ENCODE measurements at places on chromosomes 12 and 14.

DNA sequence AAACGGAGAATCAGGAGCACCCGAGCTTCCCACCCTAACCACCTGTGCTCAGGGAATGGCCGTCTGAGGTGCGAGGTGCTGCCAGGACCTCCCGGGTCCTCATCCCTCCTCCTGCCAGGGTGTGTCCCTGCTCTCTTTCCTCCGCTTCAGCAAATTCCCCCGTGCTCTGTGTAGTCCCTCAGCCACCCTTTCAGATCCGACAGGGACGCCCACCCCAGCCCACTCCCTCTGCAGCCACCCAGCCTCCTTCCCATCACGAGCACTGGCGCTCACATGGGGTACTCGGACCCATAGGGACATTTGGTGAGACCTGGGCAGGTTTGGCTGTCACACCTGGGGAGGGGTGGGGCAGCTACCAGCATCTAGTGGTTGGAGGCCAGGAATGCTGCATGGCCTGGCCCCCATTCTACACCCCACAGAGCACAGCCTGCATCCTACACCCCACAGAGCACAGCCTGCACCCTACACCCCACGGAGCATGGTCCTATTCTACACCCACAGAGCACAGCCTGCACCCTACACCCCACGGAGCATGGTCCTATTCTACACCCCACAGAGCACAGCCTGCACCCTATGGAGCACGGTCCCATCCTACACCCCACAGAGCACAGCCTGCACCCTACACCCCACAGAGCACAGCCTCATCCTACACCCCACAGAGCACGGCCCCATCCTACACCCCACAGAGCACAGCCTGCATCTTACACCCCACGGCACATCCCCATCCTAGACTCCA is 12.7 kb downstream of the GALNT9 start:
- no peak for DNase-seq

- DNase-seq = no peak
Observed at GRCh38 chr12:132464820-132465219, 25.1 kb upstream of the FBRSL1 start.

GRCh38 chr14:64423987-64424386 is 35.8 kb downstream of the MTHFD1 start:
- DNase-seq = no peak

GRCh38 chr12:11130999-11131398 is 3.4 kb downstream of the TAS2R30 start:
- no peak for DNase-seq

DNA sequence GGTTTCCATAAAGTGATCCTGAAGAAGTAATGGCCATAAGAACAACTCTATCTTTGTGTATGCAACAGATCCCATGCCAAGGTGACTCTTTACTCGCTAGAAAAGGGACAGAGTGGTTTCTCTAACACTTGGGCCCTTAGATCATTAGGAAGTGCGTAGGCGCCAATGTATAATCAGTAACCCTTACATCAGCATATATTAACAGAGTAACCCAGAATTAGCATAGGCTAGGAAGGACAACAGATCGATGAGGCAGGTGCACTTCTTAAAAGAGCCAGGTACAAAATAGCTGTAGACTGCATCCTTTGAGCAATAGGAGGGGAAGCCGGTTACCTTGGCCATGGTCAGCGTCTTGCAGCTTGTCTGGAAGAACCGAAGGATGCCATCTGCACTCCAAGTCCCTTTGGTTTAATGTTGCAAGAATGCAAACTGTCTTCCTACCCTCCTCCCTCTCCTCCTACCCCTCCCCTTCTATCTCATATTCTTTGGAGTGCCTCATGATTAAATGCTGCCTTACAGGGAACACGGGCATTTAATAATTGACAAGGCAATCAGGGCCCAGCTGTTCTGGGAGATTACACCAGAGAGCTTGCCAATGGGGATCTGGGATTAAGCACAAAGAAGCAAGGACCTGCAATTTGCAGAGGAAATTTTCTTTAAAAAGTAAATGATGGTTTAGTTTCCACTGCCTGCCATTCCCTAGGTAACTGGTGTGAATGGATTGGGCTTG is 8.0 kb downstream of the GSG1 start:
- no peak for DNase-seq

DNA sequence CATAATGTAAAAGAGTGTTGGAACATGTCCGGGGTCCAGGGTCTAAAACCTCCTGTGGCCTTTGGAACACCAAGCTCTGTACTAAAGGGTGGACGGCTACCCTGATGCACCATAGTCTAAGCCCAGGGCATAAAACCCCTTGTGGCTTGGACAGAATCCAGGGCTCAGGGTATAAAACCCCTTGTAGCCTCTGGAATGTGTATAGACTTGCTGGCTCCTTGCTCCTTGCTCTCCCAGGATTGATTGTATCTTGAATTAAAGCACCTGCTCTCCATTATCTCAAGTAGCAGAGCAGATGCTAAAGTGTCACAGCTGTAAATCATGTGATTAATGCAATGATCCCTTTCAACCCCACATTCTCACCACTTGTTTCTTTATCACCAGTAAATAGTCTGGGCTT is 556.5 kb downstream of the LRFN5 start:
- DNase-seq = no peak

DNA sequence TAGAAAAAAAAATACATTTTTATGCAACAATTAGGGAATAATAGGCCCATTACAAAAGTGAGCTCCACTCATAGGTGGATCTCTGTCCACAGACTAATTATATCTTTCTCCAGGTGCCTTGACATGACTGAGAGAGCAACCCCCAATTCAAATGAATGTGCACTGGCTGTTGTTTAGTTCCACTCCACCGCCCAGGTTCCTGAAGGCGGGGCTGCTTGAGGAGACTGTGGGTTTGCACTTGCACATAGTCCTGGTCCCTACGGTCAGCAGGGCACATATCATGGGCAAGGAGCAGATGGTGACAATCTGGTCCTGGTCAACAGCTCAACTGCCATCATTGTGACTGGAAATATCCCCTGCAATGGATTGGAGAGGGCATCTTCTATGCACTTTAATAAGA is 195.6 kb upstream of the PWP1 start:
- DNase-seq = no peak

DNA sequence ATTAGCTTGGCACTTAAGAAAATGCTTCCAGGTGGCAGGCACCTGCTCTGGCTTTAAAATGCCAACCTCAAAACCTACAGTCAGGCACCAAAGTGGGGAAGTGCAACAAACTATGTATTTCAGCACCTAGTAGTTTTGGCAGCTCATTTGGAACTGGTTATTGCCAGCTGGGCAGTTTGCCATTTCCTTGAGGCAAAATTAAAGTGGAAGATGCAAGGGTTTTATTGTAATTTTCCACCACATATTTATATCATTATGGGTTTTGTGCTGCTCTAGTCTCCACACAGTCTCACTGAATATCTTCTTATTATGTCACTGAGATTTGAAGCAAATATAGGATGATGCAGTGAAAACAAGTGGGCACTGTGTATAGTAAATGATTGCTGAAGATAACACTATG is 117.0 kb downstream of the PRKD1 start:
- DNase-seq = no peak

- DNase-seq = no peak
Observed at GRCh38 chr12:57446292-57446960, 8.7 kb upstream of the INHBE start.

- DNase-seq = no peak
Observed at GRCh38 chr12:85725991-85726390, 110.2 kb downstream of the RASSF9 start.

- no peak for DNase-seq
Observed at GRCh38 chr14:22420598-22421186, 168.3 kb downstream of the DAD1 start.

GRCh38 chr12:109446869-109447268 is 30.2 kb downstream of the KCTD10 start:
- DNase-seq = no peak

DNA sequence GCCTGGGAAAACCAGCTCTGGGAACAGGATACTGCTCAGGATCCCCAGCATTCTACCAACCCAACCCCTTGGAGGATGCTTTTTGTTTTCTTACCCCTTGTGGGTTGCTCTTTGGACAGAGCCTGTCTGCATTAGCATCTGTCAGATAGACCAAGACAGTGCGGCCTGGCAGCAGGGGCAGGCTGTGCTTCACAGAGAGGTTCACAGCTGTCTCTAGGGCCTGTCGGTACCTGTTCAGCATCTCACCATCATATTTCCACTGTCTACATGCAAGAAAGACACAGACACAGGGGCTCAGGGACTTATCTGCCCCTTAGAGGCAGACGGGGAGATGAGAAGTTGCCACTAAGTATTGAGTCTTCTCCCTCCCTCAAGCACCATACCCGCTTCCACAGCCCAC is 21.8 kb downstream of the TEP1 start:
- no peak for DNase-seq

DNA sequence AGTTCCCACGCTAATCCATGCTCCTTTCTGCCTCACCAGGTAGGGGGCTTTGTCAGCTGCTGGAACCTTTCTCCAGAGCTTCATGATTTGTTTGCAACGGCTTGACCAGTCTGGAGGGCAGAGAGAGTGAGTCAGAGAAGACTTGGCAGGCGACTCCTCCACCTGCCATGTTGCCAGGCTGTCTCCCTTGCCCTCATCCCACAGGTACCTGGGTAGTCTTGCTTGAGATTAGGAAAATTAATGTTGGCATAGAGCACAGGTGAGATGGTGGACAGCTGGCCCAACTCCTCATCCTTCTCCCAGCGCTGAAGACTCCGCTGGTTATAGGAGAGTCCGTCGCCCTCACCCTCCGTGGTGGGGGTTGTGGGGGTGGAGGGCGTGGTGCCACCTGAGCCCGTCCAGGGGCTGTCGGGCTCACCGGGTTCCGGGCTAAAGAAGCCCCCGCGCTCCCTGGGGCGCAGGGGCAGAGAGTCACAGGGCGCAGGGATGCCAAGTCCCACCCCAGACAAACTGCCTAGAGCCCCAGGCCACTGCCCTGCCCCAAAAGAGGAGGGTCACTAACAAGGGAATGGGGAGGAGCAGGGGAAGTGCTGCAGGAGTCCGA is 18.6 kb downstream of the KMT2D start:
- no peak for DNase-seq

DNA sequence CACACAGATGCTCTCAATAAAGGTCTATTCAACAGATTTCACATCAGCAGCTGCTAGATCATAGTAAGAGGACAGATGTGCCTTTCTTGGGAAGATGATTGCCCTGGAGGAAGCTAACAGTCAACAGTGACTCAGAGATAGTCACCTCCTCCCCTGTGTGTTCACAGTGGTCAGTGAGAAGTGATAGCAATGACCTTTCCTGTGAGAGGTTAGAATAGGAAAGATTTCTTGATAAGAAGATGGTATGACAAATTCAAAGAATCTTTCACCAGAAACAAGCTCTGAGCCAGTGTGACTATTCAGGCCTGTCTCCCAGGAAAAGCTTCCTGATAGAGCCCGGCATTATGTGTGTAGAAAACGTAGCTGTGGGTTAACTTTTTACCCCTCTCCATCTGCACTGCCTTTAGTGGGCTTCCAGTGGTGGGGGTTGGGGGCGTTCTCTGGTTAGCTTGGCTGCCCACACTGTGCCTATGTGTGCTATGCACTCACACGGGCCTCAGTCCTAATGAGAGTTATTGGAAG is 66.4 kb upstream of the ARHGAP5 start:
- no peak for DNase-seq

GRCh38 chr14:99996951-99997571 is 68.2 kb upstream of the EVL start:
- no peak for DNase-seq

GRCh38 chr12:58367041-58367440 is 425.7 kb downstream of the ATP23 start:
- no peak for DNase-seq

GRCh38 chr12:132873724-132874123 is 13.7 kb downstream of the CHFR start:
- DNase-seq = no peak

- DNase-seq = no peak
Observed at GRCh38 chr14:87712396-87713090, 280.4 kb downstream of the GALC start.

- no peak for DNase-seq
Observed at GRCh38 chr12:117073611-117074010, 25.6 kb downstream of the TESC start.

DNA sequence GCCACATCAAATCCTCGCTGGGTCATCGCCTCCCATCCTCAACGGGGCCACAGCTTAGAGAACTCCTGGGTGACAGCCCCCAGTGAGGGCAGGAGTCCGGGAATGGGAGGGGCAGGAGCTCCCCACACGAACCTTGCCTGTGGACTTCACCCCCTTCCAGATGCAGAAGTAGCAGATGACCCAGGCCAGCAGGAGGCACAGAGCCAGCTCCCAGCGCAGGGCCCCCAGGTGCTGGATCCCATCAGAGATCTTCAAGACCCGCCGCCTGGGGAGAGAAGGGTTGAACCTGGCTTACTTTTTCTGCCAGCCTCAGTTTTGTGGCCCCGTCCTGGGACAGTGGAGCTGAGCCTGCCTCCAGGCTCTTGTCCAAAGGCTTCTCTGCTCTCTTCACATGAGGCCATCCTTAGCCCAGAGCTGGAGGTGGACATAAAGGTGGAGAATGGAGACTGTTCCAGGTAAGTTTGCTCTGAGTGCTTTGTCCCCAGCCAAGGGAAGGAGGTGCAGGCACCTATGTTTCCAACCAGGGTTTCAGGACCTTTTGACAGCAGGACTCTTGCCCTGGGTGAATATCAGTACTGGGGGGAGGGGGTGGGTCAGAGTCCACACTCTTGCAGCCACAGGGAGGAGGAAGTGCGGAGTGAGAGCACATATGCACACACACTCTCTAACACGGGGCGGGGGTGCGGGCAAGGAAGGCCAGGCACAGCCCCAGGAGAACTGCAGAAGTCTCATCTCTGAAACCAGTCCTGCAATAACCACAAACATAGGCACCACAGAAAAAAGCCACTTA is 23.3 kb upstream of the SLC6A12 start:
- DNase-seq = no peak

DNA sequence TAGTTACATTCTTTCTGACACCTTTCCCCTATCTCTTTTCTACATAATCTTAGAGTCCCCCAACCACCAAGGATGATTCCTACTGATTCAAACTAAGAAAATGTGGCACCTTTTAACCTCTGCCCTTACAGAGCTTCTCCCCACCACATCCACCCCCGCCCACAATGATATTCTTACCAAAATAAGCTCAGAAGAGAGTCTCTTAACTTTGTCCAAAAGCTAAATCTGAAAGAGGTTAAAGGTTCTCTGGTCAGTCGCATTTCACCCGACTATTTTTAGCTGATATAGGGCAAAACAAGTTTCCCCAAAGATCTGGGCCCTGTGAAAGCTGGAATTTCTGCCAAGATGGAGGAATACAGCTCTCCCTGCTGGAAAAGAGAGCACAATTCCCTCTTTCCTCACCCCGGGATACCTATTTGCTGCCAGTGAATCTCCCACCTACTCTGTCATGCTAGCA is 128.6 kb downstream of the ZFP36L1 start:
- DNase-seq = no peak

DNA sequence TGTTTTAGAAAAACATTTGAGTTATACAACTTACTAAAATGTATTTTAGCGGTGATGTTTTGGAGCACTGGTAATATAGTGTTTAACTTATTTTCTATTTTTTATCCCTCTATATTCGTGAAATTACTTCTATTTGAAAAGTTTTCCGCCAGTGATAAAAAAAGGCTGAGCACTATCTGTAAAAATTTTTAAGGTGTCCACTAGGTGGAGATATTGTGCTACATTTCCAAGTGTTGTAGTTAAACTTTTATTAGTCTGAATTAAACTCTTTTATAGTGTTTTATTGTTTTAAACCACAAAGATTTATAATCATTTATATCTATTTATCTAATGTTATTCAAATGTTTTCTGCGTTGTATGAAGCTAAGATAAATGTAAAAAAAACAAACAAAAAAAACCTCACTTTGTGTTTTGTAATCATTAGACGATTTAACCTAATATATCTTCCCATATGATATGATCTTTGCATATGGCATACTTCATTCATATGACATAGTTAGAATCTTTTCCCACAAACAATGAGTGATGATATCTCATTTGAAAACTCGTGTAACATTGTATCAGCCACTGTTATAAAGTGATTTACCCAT is 11.8 kb downstream of the ALG10B start:
- DNase-seq = peak; percentile 39
